PC-3 (cell line): ENCODE measurements at places on chromosomes 12 and 14. TPM values are rescaled to one million over a fixed set of nuclear protein-coding genes. Genes with fewer than 3 reads are reported as not detected.

LRP1 gene
- 14.7 and 21.8 TPM in 2 replicates for total RNA-seq

PTCSC3 gene
- total RNA-seq, result not detected in 2 replicates

SMCO3 gene
- not detected in 2 replicates for total RNA-seq

TSPAN8 gene
- total RNA-seq, result 1.3 TPM in 1 of 2 replicates, not detected in the other

GDF3 gene
- not detected in 2 replicates for total RNA-seq

SLC25A47 gene
- 0.07 TPM in 1 of 2 replicates, not detected in the other for total RNA-seq

TAS2R31 gene
- 0.55 and 0.75 TPM in 2 replicates for total RNA-seq

KLRB1 gene
- not detected in 2 replicates for total RNA-seq

KRT78 gene
- 0.12 and 0.15 TPM in 2 replicates for total RNA-seq

CLEC1B gene
- total RNA-seq, result not detected in 2 replicates

RDH12 gene
- total RNA-seq, result not detected in 2 replicates

EID3 gene
- 9.8 and 12.0 TPM in 2 replicates for total RNA-seq

FRS2 gene
- total RNA-seq, result 17.6 and 35.0 TPM in 2 replicates

TRMT5 gene
- 12.8 and 15.8 TPM in 2 replicates for total RNA-seq

CD163 gene
- total RNA-seq, result not detected in 2 replicates

ACOT6 gene
- total RNA-seq, result not detected in 2 replicates

OVCH1 gene
- total RNA-seq, result not detected in 2 replicates

NOVA1 gene
- 1.1 and 3.1 TPM in 2 replicates for total RNA-seq

C3AR1 gene
- total RNA-seq, result not detected in 2 replicates

GPR68 gene
- 0.35 and 1.5 TPM in 2 replicates for total RNA-seq

LRP10 gene
- total RNA-seq, result 46.5 and 59.3 TPM in 2 replicates

WSCD2 gene
- total RNA-seq, result not detected in 2 replicates

CMA1 gene
- not detected in 2 replicates for total RNA-seq

SDR9C7 gene
- total RNA-seq, result not detected in 2 replicates

DNAI7 gene
- total RNA-seq, result not detected in 2 replicates

MYH6 gene
- total RNA-seq, result not detected in 2 replicates

FAM186B gene
- total RNA-seq, result 0.80 and 1.1 TPM in 2 replicates

THTPA gene
- total RNA-seq, result 13.0 and 27.2 TPM in 2 replicates

POMT2 gene
- total RNA-seq, result 57.6 and 67.6 TPM in 2 replicates

ITGB7 gene
- 1.9 and 3.4 TPM in 2 replicates for total RNA-seq

PZP gene
- total RNA-seq, result not detected in 2 replicates

FAM181A gene
- total RNA-seq, result not detected in 2 replicates

FOXN4 gene
- not detected in 2 replicates for total RNA-seq

B3GNT4 gene
- total RNA-seq, result 4.0 and 4.8 TPM in 2 replicates

LMO3 gene
- 2.3 TPM in 1 of 2 replicates, not detected in the other for total RNA-seq

VDR gene
- total RNA-seq, result 19.6 and 19.9 TPM in 2 replicates

GNPTAB gene
- 21.0 and 22.1 TPM in 2 replicates for total RNA-seq

MOK gene
- 106 and 108 TPM in 2 replicates for total RNA-seq

PRB2 gene
- not detected in 2 replicates for total RNA-seq

HOXC9 gene
- total RNA-seq, result 1.5 and 1.8 TPM in 2 replicates

KCNC2 gene
- total RNA-seq, result not detected in 2 replicates

PIANP gene
- total RNA-seq, result not detected in 2 replicates

ING4 gene
- 17.0 and 23.8 TPM in 2 replicates for total RNA-seq

AICDA gene
- not detected in 2 replicates for total RNA-seq

FICD gene
- 6.4 and 18.5 TPM in 2 replicates for total RNA-seq

GLT8D2 gene
- total RNA-seq, result 1.6 TPM in 2 replicates

IGFBP6 gene
- 256 and 299 TPM in 2 replicates for total RNA-seq

NGB gene
- total RNA-seq, result not detected in 2 replicates

ABHD12B gene
- total RNA-seq, result not detected in 2 replicates

DPF3 gene
- total RNA-seq, result 16.6 and 30.5 TPM in 2 replicates

C12orf60 gene
- total RNA-seq, result 0.29 and 0.47 TPM in 2 replicates

SRSF5 gene
- total RNA-seq, result 213 and 309 TPM in 2 replicates
